Putamen (tissue), 1 donor: ENCODE measurements at places on chromosomes 7 and 10.
A peak's percentile ranks its signal among the peaks of the same experiment; 100 is the strongest.

DNA sequence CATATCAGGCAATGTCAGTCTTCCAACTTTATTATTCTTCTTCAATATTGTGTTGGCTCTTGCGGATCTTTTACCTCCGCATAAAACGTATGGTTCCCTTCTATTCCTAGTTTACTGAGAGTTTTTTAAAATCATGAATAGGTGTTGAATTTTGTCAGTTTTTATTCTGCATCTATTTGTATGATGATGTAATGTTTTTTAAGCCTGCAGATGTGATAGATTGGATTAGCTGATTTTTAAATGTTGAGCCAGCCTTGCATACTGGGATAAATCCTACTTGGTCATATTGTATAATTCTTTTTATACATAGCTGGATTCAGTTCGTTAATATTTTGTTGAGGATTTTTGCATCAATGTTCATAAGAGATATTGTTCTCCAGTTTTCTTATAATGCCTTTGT lies 9.2 kb upstream of the OR2F1 start:
- no peak for DNase-seq

GRCh38 chr10:82889728-82890127 lies 1014.7 kb downstream of the NRG3 start:
- DNase-seq, result peak; percentile 70

GRCh38 chr7:2299131-2299829 lies 15.0 kb downstream of the SNX8 start:
- DNase-seq, result no peak

- no peak for DNase-seq
These were observed 15.6 kb upstream of the ZNF25 start for GRCh38 chr10:37992083-37992482.

GRCh38 chr10:131274133-131274880 lies 37.2 kb downstream of the TCERG1L start:
- no peak for DNase-seq
